ENCODE measurements at places on chromosomes 13 and 19. TPM values are rescaled to one million over a fixed set of nuclear protein-coding genes. Genes with fewer than 3 reads are reported as not detected.

DNA sequence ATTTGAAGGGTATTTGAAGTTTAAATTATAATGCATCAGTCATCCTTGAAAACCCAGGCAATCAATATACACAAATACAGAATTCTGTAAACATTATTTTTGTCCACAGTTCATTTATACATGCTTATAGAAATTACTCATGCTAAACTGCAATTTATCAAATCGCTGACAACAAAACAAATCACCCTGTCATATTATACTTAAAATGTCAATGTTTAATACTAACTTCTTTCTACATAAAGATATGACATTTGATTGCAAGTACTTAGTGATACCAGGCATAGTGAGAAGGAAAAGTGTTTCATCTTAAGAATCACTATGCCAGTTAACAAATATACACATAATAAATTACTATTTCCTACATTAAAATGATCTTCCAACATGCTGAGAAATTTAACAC lies 232.0 kb downstream of the PCDH20 start:
- DNase-seq: no peak

OR4F17 gene
- total RNA-seq: not detected

KCTD15 gene
- 45.9 TPM for total RNA-seq

GRCh38 chr19:15402411-15403150 lies 16.2 kb downstream of the AKAP8L start:
- DNase-seq: no peak

- no peak for DNase-seq
Measured at GRCh38 chr19:5961969-5962945, 15.7 kb downstream of the RANBP3 start.

DNA sequence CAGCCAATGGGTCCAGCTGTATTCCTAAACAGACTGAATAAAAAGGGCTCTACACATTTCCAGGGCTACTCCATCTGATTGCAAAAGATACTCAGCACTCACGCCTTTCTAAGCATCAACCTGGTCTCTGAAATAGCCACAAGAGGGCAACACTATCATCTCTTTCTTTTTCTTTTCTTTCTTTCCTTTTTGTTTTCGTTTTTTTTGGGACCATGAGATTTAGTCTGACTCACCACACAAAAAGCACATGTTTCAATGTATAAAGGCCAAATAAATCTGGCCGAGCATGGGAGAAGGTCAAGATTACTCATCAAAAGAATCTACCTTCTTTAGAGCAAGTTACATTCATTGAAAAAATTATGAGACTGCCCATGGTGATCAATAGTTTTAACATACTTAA lies 805.6 kb upstream of the ARGLU1 start:
- DNase-seq: peak; percentile 23

- peak; percentile 68 for DNase-seq
Measured at GRCh38 chr19:48321372-48321621, 4.1 kb upstream of the EMP3 start.

ZNF675 gene
- 21.0 TPM for total RNA-seq

GRCh38 chr19:17951990-17952976 lies 14.6 kb upstream of the KCNN1 start:
- DNase-seq: no peak

Data from spinal cord (tissue), 10 donors.